ENCODE measurements at places on chromosomes 1 and 21.

- DNase-seq: no peak
Observed at GRCh38 chr1:23555986-23556634, 3.2 kb downstream of the ID3 start.

GRCh38 chr1:204228896-204229295 is 15.1 kb upstream of the GOLT1A start:
- no peak for DNase-seq

DNA sequence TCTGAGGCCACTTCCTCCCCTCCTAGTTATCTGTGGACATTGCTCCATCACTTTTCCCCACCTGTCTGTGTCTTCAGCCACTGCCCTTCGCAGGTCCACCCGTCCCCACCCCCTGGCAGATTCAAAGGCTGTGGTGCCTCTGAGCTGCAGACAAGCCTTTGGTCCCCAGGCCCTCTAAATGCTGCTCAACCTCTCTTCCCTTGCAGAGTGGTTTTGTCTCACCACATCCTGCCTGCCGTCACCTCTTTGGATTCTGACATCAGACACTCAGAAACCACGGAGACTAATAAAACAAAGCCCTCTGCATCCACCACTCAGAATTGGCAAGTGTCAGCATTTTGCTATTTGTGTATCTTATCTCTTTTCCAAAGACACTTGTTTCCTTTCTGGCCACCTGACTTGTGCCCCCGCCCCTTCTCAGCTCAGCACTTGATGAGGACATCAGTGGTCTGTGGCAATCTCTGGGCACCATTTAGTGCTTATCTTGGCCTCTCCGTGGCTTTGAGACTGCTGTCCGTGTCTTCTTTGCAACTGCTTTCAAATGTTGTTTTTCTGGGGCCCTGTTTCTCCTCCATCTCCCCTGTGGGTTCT is 7.7 kb downstream of the CNIH3 start:
- peak; percentile 43 for DNase-seq

GRCh38 chr1:240149484-240150094 is 57.9 kb downstream of the FMN2 start:
- no peak for DNase-seq

GRCh38 chr1:181383695-181384094 is 99.6 kb upstream of the CACNA1E start:
- no peak for DNase-seq

- no peak for DNase-seq
Observed at GRCh38 chr1:17009706-17010105, 2.0 kb downstream of the ATP13A2 start.

- no peak for DNase-seq
Observed at GRCh38 chr1:1374589-1374928, 448 bp downstream of the AURKAIP1 start.
